Stimulated activated CD8-positive, alpha-beta memory T cell treated with anti-CD3 and anti-CD28 coated beads, Interleukin-12 subunit alpha, Interleukin-12 subunit beta, amount 100 ng/mL, for 4 hours (primary cell): ENCODE measurements at places on chromosomes 2 and 18.

DNA sequence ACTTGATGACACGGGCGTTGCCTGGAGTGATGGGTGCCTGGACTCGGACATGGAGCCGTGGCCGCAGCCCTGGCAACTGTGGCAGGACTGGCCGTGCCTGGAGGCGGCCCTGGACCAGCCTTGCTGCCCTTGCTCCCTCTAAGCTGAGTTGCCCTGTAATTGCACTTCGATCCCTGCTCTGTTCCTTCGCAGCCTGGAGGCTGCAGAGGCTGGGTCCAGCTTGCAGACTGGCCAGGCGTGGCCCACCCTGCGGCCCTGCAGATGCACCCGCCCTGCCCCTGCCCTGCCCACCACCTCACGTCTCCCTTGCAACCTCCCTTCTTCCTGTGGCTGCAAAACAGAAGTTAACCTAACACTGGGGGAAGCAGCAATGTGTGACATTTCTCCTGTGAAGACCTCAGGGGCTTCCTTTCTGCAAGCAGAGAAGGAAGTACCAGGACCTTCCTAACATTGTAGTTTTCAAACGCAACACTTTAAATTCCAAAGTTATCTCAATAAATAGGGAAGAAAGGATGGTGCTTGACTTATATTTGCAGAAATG is 174.6 kb upstream of the TPO start:
- no peak for DNase-seq

GRCh38 chr2:154623819-154624218 is 74.7 kb upstream of the KCNJ3 start:
- DNase-seq: no peak

DNA sequence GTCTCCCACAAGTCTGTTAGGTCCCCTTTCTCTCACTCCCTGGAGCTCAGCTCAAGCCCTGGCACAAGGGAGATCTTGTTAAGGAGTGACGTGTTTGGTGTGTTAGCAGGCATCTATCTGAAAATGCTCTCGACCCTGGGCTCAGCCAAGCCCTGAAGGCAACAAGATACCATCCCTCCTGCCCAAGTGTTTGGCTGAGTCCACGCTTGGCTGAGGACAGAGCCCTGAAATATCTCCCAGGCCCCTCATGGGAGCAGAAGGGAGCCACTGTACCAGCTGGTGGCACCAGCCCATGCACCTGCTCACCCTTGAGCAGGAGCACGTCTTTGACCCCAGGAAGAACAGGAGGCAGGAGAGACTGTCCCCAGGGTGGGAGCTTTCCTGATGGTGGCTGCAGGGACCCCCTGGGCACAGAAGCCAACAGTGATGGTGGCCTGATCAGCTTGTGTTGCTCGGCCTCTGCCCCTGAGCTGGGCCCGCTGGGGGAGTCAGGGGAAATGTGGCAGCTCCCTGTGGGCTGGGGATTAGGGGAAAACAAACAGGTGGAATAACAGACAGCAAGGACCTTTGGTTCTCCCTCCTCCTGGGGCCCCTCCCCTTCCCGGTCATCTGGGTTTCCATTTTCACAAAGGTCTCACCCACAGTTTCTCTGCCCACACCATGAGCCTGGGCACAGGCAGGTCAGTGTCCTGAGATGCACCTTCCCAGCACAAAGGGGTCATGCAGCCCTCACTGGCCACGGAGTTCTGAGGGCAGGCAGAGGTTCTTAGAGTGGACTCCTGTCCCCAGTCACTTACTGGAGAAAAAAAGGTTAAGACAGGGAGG is 91.6 kb downstream of the RHOB start:
- no peak for DNase-seq

DNA sequence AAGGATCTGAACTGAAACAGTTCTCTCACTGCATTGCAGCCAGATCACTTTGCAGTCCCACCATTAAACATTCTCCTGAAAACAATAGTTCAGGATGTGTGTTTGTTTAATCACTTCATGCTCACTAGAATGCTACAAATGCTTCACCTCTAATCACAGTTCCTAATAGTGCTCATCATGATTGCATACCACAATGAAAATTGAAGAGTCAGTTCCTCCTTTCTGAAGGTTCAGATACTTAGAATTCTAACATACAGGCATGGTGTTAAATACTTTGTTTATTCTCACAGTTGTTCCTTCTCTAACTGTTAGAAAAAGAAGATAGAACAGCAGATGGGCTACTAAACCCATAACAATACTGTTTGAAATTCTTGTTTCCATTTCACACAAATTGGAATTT is 622.3 kb upstream of the ACVR2A start:
- no peak for DNase-seq

GRCh38 chr2:150485114-150485870 is 2.2 kb downstream of the RND3 start:
- DNase-seq: no peak

GRCh38 chr2:1366546-1367134 is 46.6 kb upstream of the TPO start:
- no peak for DNase-seq

DNA sequence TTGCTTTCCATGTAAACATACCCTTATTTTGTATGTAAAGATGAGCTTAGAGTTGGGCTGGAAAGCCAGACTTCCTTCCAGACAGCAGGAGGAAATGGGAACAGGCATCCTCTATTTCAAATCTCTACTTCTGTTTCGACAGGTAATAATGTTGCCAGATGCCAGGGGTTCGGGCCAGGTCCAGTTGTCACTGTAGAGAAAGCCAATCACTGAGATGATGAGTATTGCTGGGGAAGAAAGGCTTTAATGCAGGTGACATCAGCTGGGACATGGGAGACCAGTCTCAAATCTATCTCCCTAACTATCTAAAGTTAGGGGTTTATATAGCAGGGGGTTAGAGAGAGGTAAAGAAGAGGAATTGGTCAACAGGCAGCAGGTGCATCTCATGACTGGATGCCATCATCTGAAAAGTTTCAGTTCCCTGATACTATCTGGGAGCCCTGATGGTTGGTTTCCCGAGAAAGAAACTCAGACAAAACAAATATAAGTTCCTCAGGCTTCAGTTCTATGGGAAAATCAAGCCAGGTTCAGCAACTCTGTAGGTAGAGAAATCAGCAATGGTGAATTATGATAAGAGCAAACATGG is 9.3 kb upstream of the MTCL1 start:
- no peak for DNase-seq

DNA sequence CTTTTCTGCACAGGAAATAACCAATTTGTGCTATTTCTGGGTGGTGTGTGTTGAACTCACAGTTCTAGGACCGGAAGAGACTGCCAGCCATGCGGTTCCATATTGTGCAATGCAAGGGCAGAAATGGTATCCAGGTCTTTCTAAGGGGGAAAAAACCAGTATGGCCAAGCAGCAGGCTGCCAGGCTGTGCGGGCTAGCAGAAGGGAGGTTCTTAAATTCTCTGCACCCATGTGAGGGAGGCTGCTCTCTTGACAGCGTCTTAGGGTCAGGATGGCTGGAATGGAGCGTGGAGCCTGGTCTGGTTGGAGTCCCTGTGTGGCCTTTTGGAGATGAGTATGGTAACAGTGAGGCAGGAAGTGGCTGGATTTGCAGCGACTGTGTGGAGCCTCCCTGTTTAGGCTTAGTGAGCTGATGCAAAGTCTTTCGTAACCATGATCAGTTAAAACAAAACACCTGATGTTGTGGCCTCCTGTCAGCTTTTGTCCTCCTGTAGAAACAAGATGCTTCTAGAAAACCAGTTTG is 52.6 kb downstream of the NCK2 start:
- no peak for DNase-seq

GRCh38 chr2:141041281-141041680 is 1089.5 kb downstream of the LRP1B start:
- DNase-seq: no peak

GRCh38 chr18:13524054-13524453 is 202.3 kb downstream of the FAM210A start:
- DNase-seq: no peak

DNA sequence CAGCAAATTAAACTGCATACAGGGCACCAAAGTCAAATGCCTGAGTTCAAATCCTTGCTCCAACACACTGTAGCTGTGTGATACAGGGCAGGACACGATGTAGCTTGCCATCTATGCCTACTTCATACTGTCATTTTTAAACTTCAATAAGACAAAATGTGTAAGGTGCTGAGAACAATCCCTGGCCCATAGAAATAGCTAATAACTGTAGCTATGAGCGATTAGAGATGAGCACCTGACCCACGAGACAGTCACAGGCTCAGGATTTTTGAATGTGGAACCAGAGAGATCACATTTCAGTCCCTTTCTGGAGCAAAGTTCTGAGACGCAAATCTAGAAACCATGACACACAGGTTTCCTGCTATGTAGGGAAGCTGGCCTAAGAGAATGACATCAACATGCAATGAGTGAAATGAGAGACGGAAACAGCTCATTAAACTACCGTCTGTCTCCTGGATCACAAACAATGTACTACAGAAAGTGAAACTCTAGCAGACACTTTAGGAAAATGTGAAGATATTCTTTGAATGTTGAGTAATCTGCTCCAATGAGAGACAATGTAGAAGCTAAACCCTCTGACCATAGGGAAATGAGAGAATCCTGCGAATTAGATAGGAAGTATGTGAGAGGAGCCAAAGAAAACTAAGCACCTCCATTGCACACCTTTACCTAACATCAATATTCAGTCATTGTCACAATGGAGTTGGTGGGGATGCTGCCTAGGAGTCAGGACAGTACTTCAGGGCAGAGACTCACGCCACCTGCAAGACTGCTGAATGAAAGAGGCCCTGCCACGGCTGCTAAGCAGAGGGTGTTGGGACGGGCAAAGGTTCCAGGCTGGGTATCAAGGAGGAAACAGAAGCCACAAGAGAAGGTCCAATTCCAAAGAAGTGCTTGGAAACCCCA is 25.5 kb downstream of the B4GALT6 start:
- DNase-seq: no peak
